ENCODE measurements at places on chromosomes 4 and X.
A peak's percentile ranks its signal among the peaks of the same experiment; 100 is the strongest.

DNA sequence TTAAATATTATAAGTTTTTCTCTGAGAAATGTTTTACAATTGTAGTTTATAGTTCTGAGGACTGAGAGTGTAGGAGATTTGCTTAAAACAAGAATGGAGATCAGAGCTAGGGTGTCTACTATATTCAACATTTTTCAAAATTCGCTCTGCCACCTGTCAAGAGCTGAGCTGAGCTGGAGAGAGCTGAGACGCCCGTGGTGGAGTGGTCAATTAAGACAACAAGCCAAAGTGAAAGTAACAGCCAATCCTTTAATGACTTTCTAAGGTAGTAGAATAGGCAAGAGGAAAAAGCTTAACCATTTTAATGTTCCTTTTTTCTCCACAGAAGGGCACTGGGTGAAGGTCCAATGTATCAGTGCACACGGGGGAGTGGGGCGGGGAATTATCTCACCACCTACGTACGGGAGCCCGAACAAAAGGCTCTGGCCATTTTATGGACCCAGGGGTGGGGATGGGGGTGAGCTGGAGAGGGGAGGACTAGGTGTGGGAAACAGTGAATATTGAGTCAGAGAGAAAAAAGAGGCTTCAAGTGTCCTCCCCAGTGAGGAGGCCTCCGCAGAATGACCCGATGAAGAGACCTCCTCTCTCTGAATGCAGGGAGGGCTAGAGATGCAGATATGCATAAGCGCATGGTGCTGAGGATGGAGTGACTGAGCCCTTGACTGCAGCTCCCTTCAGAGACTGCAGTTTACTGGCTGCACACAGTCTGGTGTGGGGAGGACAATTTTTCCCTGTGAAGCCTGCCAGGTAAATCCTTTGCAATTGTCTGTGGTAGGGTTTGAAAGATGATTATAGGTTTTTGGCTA, 60.8 kb downstream of the SPCS3 start:
- no peaks in the 10 kb centered on the region for H3K36me3 ChIP-seq
- no peak overlapping the region for H3K4me3 ChIP-seq
- no peaks in the 10 kb centered on the region for H3K27me3 ChIP-seq
- no peak for DNase-seq

DNA sequence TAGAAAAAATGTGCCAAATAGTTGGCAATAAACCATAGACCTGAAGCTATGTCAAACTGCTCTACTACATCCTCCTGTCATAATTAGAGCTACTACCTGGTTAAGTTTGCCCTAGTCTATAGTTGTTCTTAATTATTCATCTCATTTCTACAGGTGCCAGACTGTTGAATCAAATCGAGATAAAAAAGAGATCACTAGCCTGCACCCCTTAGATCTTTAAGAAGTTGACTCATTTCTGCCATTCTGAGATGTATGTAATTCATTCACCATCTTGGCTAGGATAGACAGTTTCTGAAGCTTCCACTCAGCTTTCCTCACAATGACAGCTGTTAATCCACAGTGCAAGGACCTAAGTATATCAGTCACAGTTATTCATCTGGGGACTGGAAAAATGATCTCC, 452.1 kb upstream of the BOD1L1 start:
- no peak overlapping the region for H3K4me3 ChIP-seq
- H3K27me3 ChIP-seq: no peaks in the 10 kb centered on the region
- no peaks in the 10 kb centered on the region for H3K4me1 ChIP-seq
- DNase-seq: no peak
- H3K27ac ChIP-seq: no peak overlapping the region

GRCh38 chr4:140851032-140851636, 94.9 kb upstream of the TBC1D9 start:
- no peak for DNase-seq
- H3K27ac ChIP-seq: no peak overlapping the region
- no peaks in the 10 kb centered on the region for H3K4me1 ChIP-seq
- no peaks in the 10 kb centered on the region for H3K27me3 ChIP-seq
- no peaks in the 10 kb centered on the region for H3K36me3 ChIP-seq

DNA sequence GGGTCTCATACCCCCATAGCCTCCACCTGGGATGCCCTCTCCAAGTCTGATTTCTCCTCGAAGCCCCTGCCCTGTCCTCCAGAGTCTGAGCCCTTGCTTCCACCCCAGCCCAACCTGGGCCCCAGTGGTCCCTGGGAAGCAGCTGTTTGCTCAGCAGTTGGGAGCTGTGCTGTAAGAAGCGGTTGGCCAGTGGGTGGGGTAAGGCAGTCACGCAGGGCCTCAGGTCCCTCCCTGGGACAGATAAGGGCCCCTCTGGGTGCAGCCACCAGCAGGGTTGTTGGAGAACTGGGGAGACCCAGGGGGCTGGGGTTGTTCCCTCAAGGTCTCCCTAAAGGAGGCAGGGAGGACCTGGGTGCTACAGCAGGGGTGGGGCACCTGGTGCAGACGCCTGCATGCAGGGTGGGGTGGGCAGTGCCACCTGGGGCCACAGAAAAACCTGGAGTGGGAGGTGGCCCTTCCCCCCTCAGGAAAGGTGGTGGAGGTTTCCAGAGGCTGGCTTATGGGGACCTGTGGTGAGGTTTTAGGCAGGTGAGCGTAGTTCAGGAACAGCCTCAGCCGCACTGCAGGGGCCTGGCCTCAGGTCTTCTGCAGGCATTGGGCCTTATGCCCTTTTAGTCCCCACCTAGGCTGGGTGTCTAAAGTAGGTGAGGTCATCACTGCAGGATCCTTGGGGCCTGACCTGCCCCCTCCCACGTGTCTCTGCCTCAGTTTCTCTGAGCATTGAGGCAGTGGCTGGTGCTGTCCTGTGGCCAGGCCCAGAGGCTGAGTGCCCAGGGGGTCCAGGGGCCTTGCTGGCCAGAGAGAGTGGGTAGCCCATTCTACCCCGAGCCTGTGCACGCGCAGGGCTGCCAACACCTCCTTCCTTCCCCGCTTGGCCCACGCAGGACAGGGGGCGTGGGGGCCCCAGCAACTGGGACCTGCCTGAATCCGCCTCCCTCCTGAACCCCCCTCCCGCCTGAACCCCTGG, 3.1 kb upstream of the SLC26A1 start:
- H3K4me3 ChIP-seq: no peak overlapping the region
- H3K27ac ChIP-seq: peak overlapping the region; percentile 75
- no peaks in the 10 kb centered on the region for H3K36me3 ChIP-seq
- peaks cover 13% of the 10 kb centered on the region for H3K27me3 ChIP-seq

DNA sequence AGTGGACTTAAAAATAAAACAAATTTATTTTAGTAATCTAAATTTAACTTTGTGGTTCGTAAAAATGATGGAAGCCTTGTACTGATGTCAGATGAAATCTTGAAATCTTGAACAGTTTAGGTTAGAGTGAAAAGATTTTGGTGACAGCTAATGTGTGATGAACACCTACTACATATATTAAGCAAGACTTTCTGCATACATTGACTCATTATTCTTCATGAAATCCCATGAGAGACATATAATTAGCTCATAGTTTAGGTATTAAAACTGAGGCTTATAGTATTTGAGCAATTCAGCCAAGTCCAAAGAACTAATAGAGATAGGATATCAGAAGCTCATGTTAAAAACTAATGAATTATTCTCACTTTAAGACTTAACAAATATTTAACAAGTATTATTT, 66.9 kb upstream of the PCDH7 start:
- H3K4me3 ChIP-seq: no peak overlapping the region
- H3K27ac ChIP-seq: no peak overlapping the region
- no peaks in the 10 kb centered on the region for H3K27me3 ChIP-seq
- H3K4me1 ChIP-seq: no peaks in the 10 kb centered on the region
- H3K36me3 ChIP-seq: no peaks in the 10 kb centered on the region

Measured in CD8-positive, alpha-beta memory T cell (primary cell).